ENCODE measurements at places on chromosomes 4 and X. TPM values are rescaled to one million over a fixed set of nuclear protein-coding genes. Genes with fewer than 3 reads are reported as not detected.

DNA sequence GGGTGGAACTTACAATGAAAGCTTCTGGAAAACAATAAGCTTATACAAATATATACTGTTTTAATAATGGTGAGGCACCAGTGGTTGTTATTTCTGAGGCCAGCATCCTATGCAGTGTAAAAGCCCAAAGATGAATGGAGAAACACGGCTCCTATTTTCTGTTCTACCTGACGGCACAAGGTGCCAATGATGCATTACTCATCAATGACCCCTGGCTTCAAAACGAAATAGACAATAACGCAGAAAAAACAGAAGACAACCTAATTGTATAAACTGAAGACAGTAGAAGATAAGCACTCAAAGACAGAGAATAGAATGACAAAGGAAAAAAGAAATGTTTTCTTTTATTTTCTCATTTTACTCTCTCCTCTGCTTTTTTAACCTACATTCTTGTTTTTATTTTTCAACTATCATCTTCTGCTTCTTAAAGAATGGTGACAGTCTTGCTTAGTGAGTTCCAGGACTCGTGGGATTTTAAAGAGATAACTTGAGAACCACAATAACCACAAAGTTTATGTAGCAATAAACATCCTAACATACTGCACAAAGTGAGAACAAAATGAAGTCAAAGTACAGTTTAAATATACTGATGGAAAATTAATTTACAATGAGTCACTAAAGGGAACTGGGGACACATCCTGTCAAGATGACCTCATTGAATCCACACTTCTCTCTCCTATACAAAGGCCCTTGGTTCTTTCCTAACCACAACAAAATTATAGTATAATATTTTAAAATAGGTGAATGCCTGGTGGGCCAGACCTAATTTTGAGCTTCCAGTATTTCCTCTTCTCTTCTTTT lies 169.8 kb downstream of the BTC start:
- DNase-seq, result no peak
- H3K4me3 ChIP-seq, result no peak overlapping the region
- H3K27ac ChIP-seq, result no peak overlapping the region
- peaks cover 31% of the 10 kb centered on the region for H3K27me3 ChIP-seq
- no peaks in the 10 kb centered on the region for H3K36me3 ChIP-seq

- H3K27me3 ChIP-seq, result peaks cover 14% of the 10 kb centered on the region
- peaks cover 6% of the 10 kb centered on the region for H3K4me1 ChIP-seq
- no peak overlapping the region for H3K4me3 ChIP-seq
- H3K27ac ChIP-seq, result no peak overlapping the region
Measured at GRCh38 chr4:70530997-70531396, 12.6 kb downstream of the AMTN start.

DNA sequence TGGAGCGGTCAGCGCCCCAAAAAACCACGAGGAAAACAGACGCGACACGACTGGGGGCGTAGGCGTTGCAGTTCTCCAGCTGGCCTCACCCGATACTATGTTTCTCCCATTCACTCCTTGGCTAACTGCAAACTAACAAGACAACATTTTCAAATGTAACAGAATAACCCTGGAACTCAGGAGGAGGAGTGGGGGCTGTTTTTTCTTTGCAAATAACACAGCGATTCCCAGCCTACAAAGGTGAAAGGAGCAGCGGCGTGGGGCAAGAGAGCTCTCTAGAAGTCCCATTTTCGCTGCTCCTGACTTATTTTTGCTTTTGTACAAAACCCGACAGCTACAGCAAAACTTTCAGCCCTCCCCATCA lies 1.6 kb downstream of the SOX3 start:
- DNase-seq, result no peak
- H3K27ac ChIP-seq, result no peak overlapping the region
- H3K27me3 ChIP-seq, result peaks cover 93% of the 10 kb centered on the region
- peak overlapping the region; percentile 54 for H3K4me3 ChIP-seq
- H3K4me1 ChIP-seq, result peaks cover 29% of the 10 kb centered on the region

DNA sequence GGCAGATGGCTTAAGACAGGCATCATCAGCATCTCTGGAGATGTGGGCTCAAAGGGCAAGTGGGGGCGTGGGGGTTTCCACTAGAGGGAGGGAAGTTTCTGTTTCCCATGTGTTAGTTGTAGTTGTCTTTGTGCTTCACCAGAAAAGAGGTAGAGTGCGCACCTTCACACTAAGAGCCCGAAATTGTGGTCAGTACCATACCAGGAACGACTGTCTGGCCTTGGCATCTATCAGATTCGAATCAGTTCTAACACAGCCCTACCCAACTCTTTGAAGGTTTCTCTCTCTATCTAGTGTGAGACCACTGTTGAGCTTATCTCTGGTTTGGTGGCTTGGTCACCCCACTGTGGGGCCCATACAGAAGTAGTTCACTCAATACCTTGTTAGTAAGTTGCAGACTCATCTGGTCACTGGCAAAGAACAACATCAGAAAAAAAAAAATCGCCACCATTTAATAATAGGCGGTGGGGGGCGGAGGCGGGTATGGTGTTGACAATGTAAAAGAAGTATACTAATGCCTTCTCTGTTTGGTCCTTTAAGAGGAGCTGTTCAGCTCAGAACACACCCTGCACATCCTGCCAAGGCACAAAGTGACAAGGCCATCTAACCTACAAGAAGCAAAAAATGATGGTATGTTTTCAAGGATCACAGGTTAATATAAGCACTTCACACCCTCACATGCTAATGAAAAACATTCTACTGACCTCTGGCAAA lies 71.1 kb downstream of the NYX start:
- no peaks in the 10 kb centered on the region for H3K27me3 ChIP-seq
- peaks cover 2% of the 10 kb centered on the region for H3K36me3 ChIP-seq
- no peak overlapping the region for H3K4me3 ChIP-seq
- no peak for DNase-seq

Gene ZNF732
- total RNA-seq, result 1.6 TPM

Gene PLK4
- total RNA-seq, result 14.1 TPM

Gene AREG
- 1.7 TPM for total RNA-seq

Gene IL1RAPL1
- total RNA-seq, result 15.2 TPM

Gene APLN
- 0.33 TPM for total RNA-seq

Gene TENM3
- total RNA-seq, result 106 TPM

Gene OCIAD2
- 72.4 TPM for total RNA-seq
